ENCODE measurements at places on chromosomes 11 and 22. TPM values are rescaled to one million over a fixed set of nuclear protein-coding genes. Genes with fewer than 3 reads are reported as not detected.

- no peak for DNase-seq
These were observed 1331.1 kb upstream of the RAG2 start for GRCh38 chr11:37929100-37929653.

NPTXR gene
- 32.3 TPM for polyA plus RNA-seq

GRCh38 chr22:33112580-33112979, 54.4 kb upstream of the SYN3 start:
- DNase-seq, result no peak

DRICH1 gene
- 0.09 TPM for polyA plus RNA-seq

BATF2 gene
- polyA plus RNA-seq, result 1.3 TPM

GRCh38 chr11:60905047-60905446, 1.3 kb downstream of the PRPF19 start:
- DNase-seq, result no peak

- DNase-seq, result peak; percentile 83
These were observed 697 bp downstream of the TPBGL start for GRCh38 chr11:75241036-75241905.

GRCh38 chr11:9748361-9748970, 84.6 kb downstream of the SWAP70 start:
- peak; percentile 52 for DNase-seq

DNA sequence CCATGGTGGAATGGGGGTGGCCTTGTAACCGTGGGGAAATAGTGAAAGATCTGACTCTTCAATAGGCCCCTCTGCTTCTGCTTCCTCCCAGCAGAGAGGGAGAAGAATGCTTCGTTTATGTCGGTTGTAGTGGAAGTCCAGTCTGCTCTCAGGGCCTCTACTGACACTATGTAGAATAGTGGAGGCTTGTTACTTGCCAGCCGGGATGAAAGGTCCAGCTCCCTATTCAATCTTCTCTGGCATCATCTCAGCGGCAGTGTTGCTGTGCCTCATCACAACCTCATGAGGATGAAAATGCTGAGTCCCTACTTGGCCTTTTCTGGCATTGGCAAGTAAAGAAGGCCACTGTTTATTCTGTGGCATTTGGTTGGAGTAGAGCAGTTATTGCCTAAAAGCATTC, 820.9 kb upstream of the TENM4 start:
- DNase-seq, result no peak

DNA sequence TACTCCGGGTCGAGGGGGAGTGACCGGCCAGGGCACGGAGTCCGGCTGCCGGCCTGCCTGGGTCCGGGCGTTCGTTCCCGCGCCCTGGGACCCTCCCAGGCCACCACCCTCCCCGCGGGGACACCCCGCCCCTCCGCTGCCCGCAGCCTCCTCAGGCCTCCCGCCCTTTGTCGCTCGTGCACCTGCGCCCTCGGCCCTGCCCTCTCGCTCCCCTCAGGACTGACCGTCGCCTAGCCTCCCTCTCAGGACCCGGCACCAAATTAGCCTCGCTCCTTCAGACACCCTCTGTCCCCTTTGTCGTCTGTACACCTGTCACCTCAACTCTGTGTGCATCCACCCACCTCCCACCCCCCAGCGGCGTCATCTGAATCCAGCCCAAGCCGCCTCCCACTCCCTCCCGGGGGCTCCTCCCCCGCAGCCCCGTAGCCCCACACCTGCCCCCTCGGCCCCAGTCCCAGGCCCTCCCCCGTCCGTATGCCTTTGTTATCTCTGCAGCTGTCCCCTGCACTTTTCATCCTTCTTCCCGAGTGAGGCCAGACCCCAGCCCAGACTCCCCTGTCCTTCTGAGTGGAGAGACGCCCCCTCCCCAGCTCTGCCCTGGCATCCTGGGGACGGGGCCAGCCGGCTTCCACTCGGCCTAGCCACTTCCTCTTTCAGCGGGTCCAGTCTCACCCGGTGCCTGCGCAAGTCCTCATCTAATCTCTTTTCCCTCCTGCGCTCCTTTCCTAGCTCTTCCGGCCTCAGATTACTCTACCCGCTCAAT, 643 bp downstream of the TIGD3 start:
- peak; percentile 66 for DNase-seq

DNA sequence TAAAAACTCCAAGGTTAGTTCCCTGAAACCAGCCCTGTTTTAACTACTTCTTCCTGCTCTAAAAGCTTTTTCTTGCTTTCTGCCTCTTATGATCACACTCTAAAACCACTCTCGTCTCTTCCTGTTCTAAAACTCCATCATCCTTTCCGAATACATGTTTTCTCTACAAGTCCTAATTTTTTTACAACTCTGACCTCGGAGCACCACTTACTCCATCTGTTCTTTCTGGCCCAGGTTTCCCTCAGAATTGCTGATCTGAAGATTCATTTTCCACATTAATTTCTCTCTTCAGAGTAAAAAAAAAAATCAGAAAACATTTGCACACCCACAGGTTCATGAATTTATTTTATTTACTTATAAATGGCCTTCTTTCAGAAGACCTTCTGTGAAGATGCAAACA, 265.7 kb upstream of the CADM1 start:
- no peak for DNase-seq

GRCh38 chr22:29879753-29880152, 3.2 kb upstream of the MTMR3 start:
- DNase-seq, result no peak

- no peak for DNase-seq
These were observed 16.7 kb upstream of the ALDH3B2 start for GRCh38 chr11:67691149-67691548.

MMP27 gene
- not detected for polyA plus RNA-seq

GRCh38 chr11:119065369-119065768, 2.2 kb upstream of the VPS11 start:
- DNase-seq, result no peak

TRABD gene
- 25.5 TPM for polyA plus RNA-seq

TNNI2 gene
- not detected for polyA plus RNA-seq

All from right cardiac atrium (tissue), 5 donors.